Kidney glomerular epithelial cell (primary cell): ENCODE measurements at places on chromosomes 4 and X.
A peak's percentile ranks its signal among the peaks of the same experiment; 100 is the strongest.

DNA sequence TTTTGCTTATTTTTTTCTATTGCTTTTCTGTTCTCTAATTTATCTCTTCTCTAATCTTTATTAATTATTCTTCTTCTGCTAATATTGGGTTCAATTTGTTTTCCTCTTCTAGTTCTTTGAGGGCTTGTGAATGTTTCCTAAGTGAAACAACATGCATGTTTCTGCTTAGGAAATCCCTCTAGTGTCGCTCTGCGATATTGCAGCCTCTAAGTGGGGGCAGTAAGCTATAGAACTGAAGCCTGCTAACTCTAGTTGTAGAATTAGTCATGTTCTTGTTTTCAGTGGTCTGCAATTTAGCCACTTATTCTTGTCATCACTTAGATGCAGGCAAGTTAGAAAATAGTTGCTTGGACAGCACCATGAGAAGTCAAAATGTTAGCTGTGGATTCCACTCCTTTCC lies 222.6 kb downstream of the SPIN4 start:
- peak; percentile 0 for DNase-seq

DNA sequence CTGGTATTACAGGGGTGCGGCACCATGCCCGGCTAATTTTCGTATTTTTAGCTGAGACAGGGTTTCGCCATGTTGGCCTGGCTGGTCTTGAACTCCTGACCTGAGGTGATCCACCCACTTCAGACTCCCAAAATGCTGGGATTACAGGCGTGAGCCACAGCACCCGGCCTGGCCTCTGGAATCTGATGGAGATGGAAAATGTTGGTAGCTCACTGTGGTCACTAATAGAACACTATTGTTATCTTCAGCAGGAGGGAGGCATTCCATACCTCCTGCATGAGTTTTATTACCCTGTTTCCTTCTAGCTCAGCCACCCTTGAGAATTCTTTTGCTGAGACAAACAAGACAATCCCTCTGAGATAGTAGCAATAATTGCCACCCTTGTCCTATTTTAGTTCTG lies 105.0 kb downstream of the SHROOM3 start:
- peak; percentile 92 for DNase-seq

GRCh38 chrX:123454712-123455431 lies 270.8 kb downstream of the GRIA3 start:
- no peak for DNase-seq

GRCh38 chrX:39688576-39689375 lies 409.0 kb downstream of the BCOR start:
- no peak for DNase-seq

- no peak for DNase-seq
These were observed 113.7 kb upstream of the NEXMIF start for GRCh38 chrX:75038925-75039324.

DNA sequence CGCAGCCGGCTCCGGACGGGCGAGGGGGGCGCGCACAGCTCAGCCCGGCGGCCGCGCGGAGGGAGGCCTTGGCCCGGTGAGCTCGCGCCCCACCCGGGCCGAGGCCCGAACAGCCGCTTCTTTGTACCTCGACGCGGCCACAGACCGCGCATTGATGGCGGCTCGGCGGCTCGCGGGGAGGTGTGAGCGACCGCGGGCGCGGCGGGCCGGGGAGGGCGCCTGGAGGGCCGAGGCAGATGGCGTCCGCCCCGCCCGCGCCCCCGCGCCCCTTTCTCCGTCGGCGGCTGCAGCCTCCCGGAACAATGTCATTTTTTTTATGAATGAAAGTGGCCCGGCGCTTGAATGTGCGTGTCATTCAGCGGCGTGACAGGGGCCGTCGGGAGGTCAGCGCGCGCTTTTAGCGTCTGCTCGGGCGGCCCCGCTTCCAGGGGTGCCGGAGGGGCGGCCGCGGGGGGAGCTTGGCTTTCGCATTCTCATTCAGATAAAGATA lies 1.8 kb downstream of the FGFR3 start:
- no peak for DNase-seq

DNA sequence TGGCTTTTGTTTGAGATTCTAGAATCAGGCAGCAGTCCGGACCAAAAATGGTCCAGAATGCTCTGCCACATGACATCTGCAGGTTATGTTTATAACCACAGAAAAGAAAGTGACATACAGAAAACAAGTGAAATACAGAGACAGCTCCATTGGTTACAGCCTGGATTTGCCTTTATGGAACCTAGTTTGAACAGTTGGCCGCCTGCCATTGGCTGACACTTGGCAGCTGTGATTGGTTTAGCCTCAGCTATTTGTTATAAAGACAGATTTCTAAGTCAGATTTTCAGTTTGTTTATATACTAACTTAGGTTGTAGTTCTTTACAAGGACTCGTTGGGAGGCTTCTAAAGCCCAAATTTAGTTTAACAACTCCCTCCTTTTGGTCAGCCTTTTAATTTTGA lies 40.8 kb upstream of the IL9R start:
- DNase-seq: no peak

DNA sequence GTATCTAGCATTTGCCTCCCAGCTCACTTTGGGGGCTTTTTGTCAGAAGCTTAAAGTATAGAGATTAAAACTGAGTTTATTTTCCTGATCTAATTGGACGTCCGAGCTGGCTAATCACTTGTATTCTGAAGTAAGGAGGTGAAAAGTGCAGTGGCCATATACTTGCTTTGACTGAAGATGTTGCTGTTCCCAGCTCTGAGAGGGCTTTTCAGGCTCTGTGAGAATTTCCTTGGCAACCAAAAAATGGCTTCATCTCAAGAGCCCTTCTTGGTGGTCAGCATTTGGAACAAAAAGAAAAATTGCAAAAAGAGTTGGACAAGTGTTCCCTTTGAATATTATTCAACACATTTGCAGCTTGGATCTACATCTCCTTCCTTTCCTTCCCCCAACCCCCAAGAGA lies 67.0 kb downstream of the SLC4A4 start:
- DNase-seq: no peak

DNA sequence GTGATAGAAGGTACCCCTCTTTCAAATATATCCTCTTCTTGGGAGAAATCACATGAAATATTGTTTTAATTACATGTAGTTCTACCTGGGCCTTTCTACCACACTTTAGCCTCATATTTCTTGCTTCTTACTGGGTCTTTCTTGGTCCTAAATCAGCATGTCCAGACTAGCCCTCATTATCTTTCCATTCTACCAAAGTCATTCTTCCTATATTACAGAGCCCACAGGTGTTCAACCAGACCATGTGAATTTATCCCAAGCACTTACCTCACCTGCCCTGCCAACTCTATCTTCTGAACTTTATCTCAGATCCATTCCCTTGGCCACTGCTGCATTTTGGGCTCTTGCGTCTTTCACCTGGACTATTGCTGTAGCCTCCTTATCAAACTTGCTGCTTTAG lies 11.8 kb upstream of the SOWAHB start:
- DNase-seq: no peak

DNA sequence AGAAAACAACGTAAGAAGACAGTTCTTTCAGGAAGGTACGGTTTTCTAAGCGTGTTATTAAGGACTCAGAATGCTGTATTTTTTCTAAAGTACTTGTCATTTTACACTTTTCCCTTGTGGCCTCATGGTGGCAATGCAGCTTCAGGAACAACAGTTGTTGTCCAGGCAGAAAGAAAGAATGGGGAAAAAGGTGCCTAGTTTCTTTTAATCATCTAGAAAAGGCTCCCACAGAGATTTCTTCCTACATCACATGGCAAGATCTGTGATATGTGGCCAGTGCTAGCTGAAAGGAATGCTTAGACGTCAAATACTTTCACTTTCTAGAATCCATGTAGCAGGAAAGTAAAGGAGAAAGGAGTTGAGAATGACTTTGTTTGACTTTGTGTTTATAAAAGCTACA lies 49.0 kb upstream of the TRAM1L1 start:
- DNase-seq: peak; percentile 97

DNA sequence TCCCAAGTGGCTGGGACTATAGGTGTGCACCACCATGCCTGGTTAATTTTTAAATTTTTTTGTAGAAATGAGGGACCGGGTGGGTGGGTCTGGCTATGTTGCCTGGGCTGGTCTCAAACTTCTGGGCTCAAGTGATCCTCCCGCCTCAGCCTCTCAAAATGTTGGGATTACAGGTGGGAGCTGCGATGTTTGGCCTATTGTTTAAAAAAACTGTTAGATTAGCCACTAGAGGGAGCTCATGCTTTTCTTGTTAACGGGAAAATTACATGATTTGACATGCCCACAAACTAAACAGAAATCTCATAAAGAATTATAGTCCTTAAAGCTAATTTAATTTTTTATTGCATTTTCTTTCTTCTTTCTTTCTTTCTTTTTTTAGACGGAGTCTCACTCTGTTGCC lies 5.0 kb upstream of the SDAD1 start:
- DNase-seq: peak; percentile 55

- DNase-seq: no peak
These were observed 328.6 kb upstream of the F9 start for GRCh38 chrX:139201924-139202323.

GRCh38 chr4:4618847-4619246 lies 77.0 kb upstream of the STX18 start:
- DNase-seq: no peak

DNA sequence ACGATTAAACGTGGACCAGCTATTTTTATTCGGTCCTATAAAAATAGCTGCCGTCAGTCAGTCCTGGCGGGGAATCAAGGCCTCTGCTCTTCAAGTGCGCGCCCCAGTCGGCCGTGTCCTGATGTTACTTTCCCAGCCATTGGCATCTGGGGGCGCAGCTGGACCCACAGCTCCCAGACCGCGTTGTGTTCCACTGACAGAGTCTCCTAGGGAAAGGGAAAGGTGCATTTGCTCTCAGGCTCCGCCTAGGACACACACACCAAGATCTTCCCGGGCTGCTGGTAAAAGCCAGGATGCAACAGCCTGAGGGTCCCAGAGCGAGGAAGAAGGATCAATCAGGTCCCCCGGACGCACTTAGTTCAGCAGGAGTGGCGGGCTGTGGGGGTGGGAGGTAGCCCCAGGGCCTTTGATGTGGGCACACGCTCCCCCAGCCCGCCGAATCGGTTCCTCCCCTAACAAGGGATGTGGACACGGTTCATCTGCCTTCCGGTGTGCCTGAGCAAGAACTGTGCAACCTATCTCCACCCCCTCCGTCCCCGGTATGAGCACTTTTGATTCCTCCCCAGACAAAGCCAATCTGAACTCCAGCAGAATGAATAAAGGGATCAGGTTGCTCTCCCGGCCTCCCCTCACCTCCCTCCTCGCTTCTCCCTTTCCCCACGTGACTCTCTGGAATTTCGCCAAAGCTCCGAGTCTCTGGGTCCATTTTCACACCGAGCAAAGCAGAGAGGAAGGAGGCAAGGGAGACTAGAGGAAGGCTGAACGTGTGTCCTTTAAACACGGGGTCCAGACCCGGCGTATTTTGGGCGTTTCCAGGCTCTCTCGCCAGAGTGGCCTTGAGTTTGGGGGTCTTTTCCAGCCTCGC lies 626 bp upstream of the FRAS1 start:
- DNase-seq: peak; percentile 78

DNA sequence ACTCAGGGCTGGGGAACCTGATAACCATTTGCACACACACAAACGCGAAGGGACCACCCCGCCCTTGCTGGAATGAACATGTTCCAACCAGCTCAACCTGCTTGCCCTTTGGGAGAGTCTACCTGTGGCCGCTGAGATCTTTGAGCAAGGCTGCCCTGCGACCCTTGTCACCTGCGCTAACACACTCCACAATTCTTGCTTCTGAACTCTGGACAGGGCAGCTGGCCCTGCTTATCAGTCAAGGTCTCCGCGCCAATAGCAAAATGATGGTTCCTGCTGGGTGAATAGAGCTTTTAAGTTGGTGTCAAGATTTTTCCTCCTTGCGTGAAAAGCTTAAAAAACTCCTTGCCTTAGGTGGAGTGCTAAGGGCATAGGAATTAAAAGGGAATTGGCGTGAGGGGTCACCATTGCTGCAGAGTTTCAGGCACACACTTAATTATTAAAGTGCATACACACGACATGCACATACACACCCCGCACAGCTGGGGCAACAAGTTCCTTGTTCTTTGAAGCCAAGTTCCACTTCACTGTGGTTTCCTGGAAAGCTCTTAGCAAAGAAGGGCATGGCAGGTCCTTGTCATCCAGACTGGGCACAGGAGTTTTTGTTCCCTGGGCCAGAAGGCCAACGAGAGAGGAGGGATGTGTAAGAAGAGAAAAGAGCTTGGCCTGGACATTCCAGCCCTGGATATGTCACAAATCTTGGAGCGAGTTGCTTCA lies 207.7 kb downstream of the STIM2 start:
- no peak for DNase-seq

DNA sequence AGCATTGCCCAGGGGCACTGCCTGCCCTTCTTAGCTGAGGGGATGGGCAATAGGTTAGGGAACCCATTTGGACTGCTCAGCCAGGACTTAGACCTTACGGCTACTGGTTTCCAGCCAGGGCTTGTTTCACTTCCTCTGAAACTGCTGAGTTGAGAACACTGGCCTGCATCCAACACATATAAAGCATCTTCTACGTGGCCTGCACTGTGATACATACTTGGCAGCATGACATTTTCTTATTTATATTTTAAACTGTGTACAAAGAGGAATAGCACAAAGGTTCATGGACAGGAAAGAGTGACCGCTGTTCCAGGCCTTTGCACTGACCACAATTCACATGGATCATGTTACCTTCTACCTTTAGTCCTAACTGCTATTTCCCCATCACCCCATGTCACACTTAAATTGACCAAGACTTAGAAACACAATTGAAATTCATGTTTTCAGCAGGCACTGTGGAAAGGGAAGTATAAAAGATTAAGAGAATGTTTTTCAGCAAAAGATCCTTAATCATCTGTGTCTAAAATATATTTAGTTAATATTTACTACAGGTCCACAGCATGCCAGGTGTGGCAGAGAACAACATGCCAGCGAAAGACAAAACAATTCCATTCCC lies 43.7 kb downstream of the NLGN4X start:
- DNase-seq: no peak

- DNase-seq: no peak
These were observed 28.2 kb downstream of the SLC9A7 start for GRCh38 chrX:46730765-46731164.

DNA sequence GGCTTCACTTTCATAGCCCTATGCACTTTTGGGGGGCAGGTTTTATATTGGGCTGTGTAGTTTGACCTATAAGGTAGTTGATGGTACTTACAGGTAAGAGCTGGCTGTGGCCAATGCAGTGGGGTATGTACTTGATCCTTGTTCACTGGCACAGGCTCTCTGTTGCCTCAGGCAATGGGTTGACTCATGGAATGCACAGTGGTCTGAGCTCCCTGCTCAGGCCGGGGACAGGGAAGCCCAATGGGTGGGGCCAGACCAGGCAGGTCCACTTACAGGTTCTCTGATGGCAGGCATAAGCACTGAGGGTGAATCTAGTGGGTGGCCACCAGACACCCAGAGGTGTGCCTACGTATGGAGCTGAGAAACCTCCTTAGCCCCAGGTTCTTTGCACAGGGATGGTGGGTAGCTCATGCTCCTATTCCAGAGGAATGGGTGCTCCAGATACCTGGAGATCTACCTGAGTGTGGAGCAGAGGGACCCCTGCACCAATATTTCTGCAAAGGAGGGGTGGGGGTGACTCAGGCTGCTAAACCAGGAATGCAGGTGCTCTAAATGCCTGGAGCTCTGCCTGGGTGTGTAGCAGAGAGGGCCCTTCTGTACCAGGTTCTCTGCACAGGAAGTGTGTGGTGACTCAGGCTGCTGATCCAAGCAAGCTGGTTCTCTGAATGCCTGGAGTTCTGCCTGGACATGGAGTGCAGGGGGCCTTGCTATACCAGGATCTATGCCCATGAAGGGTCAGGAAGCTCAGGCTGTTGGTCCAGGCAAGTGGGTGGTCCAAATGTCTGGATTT lies 52.3 kb downstream of the IL1RAPL2 start:
- DNase-seq: no peak
